G401 (cell line): ENCODE measurements at places on chromosomes 16 and 17. TPM values are rescaled to one million over a fixed set of nuclear protein-coding genes. Genes with fewer than 3 reads are reported as not detected.

The HIC1 gene
- total RNA-seq: 20.2 and 37.8 TPM in 2 replicates

DNA sequence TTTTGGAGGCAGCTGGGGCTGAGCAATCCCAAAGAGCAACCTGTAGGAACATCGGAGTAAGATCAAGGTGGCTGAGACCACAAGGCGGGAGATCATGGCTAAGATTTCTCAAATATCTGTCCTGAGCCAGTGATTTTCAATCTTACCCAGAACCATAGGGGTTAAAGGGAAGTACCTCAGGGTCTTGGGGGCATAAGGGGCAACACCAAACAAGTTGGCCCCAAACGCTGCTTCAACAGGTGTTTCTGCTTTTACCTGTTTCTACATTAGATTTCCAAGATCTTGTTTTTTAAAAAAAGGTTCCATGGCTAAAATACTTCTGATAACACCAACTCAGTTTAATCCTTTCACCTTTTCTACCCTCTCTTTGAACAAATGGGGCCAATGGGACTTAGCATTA lies 2.6 kb upstream of the UNC119 start:
- no peak for DNase-seq

DNA sequence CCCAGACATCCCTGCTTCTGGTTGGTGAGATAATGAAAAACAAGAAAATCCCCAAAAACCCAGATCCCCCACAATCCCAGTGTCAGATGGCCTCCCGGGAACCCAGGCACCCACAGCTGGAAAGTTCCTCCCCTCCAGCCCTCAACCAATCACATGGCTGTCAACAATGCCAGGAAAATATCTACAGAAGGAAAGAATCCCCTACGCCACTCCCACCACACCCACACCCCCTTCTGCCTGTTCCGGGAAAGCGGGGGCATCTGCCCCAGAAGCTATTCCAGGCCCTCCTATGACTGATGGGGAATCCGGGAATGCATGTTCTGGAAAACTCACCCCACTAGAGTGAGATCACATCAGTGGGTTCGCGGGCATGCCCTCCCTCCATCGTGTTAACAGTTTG lies 1.8 kb downstream of the TMEM95 start:
- DNase-seq: no peak

DNA sequence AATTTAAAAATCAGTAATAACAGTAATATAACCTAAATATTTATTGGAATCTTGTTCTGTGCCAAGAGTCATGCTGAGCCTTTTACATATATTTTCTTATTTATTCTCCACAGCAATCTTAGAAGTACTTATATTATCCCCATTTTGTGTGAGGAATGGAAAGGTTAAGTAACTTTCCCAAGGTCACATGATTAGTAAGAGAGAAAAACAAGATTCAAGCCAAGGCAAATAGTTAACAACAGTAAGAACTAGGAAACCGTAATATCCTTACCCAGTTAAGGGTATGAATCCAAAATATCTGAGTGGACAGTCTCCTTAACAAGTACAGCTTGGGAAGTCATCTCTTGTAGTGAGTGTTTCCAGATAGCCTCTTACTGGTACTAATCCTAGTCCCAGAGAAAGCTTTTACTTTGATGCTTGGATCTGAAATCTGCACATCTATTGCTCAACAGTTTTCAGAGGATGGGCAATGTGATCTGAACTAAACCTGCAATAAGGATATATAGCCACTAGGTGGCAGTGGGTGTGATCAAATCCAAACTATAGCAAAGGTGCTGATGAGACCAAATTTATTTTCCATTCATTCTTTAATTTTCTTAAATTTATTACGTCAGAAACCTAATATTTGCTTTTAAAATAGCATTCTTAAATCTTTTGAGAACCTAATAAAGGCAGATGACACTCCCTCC lies 23.3 kb downstream of the SHISA6 start:
- DNase-seq: no peak

The ABCA3 gene
- 4.9 and 9.5 TPM in 2 replicates for total RNA-seq

GRCh38 chr17:43627653-43628052 lies 34.1 kb downstream of the MEOX1 start:
- DNase-seq: no peak

- DNase-seq: no peak
Measured at GRCh38 chr16:30131869-30132475, 9.0 kb upstream of the MAPK3 start.

DNA sequence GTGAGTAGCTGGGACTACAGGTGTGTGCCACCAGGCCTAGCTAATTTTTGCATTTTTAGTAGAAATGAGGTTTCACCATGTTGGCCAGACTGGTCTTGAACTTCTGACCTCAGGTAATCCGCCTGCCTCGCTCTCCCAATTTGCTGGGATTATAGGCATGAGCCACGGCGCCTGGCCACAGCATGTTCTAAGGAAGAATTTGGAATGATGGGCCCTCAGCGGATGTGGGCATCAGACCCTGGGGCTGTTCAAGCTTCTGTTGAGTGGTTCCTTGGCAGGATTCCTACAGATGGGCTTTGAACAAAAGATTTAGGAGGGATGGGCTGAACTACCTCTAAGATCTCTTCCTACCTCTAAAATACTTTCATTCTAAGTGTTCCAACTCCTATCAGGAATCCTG lies 4.1 kb downstream of the PRPSAP2 start:
- DNase-seq: no peak

The GDPD3 gene
- 0.12 TPM in 1 of 2 replicates, not detected in the other for total RNA-seq

DNA sequence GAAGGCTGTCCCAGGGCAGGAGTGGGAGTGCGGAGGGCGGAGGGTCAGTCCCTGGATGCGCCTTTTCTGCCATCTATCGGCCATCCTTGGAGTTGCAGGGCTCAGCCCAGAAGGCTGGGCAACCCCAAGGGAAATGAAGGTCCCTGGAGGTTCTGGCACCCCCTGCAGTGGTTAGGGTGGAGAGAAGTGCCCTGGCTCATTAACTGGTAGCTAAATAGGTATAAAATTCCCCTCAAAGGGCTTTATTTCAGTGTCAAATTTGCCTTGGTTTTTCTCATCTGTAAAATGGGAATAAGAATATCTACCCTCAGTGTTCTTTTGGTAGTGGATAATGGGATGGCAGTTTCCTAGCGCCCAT lies 22.4 kb downstream of the C17orf75 start:
- peak; percentile 67 for DNase-seq

DNA sequence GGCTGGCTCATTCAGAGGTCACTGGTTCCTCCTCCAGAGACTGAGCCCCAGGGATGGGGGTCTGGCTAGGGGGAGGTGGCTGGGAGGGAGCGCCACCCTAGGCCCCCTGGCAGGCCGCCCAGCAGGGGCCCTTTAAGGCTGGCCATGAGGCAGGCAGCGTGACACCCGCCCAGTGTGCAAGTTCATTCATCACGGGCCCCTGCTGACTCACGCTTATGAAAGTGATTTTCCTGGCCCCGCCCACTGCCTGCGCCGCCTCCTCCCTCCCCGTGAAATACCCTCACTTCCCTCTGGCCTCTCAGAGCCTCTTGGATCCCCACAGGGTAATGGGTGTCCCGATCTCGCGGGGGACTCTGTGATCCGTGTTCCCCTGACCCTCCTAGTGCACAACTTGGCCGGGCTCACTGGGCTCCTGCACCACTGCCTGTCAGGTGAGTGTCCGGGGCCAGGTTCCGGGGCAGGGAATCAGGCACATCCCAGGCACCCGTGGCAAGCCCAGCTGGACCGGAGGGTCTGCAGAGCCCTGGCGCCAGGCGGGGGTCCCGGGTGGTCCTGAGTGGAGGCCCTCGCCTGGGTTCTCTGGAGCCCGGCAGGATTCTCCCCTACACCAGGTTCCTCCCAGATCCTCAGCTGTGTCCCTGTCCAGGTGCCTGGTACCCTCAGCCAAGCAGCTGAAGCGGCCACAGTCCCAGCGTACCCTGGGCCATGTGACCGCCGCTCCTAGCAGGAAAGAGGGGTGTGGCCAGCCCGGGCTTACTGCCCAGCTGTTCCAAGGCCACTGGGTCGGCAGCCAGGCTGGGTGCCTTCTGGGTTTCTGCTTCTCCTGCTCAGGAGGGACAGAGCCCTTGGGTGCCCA lies at the start of gene OSGIN1:
Gene OSGIN1, plus strand, starts transcription at position 301 of the 856 bp plus-strand sequence. CDS start 4,432 bp downstream, outside the sequence.
- peak; percentile 32 for DNase-seq

- DNase-seq: no peak
Measured at GRCh38 chr17:70875729-70876310, 706.5 kb downstream of the KCNJ2 start.

GRCh38 chr17:12911239-12911638 lies 106.6 kb downstream of the ELAC2 start:
- no peak for DNase-seq

DNA sequence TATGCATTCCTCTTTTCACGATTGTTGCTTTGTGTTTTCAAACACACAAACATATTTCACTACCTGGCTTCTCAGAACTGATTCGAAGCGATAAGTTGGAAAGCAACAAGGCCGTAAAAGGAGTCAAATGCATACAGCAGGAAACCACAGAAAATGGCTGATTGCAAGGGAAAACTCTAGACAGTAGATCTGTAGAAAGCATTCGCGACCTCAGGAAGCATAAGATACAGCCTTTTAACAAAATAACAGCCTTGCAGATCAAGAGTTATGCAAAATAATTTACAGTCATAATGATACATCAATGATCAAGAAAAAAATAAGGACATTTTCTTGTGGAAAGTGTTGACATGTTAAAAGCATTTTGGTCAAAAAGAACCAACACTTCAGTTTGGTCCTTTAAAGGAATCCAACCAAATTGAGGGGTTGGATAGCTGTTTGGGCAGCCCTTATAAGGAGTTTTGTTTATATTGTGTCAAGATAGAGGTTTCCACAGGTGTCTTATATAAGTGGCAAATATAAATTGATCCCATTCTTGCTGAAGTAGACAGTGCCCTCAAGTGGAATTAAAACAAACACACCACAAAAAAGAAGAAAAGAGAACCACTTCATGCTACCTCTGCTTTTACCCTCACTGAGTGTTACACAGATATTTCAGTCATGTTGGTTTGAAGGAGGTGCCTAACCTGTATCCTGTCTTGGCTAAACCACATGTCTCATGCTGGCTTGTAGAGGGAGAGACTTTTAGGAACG lies 5.5 kb downstream of the CYLD start:
- DNase-seq: peak; percentile 44

The ABAT gene
- total RNA-seq: 7.2 and 8.0 TPM in 2 replicates

DNA sequence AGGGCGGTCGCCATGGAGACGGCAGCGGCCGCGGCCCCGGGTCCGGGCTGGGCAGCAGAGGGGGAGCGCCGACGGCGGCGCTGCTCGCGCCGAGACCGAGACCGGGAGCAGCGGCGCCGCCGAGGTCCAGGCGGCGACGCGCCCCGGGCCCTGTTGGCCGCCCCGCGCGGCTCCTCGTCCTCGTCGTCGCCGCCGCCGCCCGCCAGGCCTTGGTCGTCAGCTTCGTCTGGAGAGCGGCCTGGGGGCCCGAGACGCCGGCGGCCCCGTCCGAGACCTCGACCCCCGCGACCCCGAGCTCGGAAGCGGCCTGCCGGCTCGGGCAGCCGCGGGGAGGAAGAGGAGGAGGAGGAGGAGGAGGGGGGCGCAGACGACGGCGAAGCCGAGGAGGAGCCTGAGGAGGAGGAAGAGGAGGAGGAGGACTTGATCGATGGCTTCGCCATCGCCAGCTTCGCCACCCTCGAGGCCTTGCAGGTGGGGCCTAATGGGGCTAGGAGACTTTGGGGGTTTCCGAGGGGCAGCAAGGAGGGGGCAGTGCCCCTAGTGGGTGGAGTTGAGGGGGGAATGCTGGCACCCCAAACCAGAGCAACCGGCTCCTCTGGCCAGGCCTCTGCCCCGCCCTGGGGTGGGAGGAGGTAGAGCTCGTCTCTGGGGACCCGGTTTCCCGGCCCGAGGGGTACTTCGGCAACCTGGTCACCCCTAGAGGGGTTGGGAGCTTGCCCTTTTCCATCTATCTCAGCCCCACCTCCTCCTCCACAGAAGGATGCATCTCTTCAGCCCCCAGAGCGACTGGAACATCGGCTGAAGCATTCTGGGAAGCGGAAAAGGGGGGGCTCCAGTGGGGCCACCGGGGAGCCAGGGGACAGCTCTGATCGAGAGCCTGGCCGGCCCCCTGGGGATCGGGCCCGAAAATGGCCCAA lies 1.5 kb downstream of the FBRS start:
- DNase-seq: no peak

The EVI2A gene
- not detected in 2 replicates for total RNA-seq

The NDE1 gene
- total RNA-seq: 27.0 and 28.0 TPM in 2 replicates

DNA sequence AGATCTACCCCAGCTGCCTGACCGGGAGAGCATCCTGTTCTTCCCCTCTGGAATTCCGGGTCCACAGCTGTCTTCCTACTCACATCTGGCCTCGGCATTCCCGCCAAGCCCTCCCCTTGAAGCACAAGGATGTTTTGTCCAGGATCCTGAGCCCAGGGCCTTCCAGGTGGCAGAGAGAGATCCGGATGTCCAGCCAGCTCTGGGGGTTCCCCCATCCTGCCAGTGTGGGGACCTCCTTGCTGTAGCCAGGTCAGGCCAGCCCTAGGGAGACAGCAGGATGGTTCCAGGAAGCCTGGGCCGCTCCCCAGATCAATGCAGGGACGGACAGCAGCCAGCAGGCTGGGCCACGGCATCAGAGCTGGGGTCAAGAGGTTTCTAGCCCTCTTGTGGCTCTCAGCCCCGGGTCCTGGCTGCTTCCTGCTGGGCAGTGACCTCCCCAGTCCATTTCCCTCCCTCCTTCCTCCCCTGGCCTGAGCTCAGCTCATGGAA lies 55.3 kb downstream of the SOCS3 start:
- no peak for DNase-seq

The SDK2 gene
- under 0.01 and 0.10 TPM in 2 replicates for total RNA-seq

GRCh38 chr16:74797414-74797813 lies 22.8 kb upstream of the FA2H start:
- no peak for DNase-seq

The PDE6G gene
- total RNA-seq: 0.80 TPM in 1 of 2 replicates, not detected in the other

GRCh38 chr16:56346131-56346890 lies 79.0 kb downstream of the AMFR start:
- DNase-seq: no peak

- no peak for DNase-seq
Measured at GRCh38 chr16:50816901-50817555, 75.1 kb downstream of the CYLD start.

GRCh38 chr17:27651411-27652345 lies 20.7 kb downstream of the LGALS9 start:
- peak; percentile 81 for DNase-seq

GRCh38 chr17:56125830-56126819 lies 27.1 kb upstream of the ANKFN1 start:
- DNase-seq: peak; percentile 8

DNA sequence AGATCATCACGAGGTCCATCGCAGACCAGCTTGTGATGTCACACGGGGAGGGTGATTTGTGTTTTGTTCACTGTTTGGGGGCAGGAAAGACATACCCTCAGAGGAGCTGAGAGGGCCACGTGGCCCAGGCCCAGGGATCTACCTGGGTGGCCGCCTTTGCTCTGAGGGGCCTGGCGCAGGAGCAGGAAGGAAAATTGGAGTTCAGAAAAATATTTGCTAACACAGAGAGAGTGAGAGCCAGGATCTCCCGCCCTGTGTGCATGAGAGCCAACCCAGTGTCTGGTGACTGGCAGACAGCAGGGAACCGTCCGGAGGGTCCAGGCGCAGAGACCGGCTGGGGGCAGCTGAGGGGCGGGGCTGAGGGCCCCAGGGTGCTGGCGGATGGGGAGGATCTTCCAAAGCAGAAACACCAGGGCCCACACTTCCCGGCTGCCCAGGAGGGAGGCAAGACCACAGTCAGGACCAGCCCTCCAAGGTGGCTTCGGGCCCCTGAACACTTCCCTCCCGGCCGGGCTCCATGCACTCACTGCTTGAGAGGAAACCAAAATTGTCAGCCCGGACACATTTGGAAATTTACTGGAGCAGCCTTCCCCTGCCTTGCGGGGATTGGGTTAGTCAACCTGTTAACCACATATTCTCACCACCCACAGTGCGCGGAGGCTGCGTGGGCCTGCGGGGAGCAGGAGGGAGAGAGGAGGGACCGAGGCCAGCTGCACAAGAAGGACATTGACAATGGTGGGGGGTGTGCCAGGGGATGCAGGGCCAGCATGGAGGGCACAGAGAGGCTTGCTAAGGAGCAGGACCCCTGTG lies 52.6 kb downstream of the RBFOX3 start:
- DNase-seq: peak; percentile 70

- DNase-seq: no peak
Measured at GRCh38 chr17:66426397-66427033, 124.1 kb downstream of the PRKCA start.
